HCEC 1CT (cell line): ENCODE measurements at places on chromosomes 11 and 22.

GRCh38 chr22:46678785-46679700 is 58.9 kb downstream of the GRAMD4 start:
- DNase-seq = peak; percentile 26

DNA sequence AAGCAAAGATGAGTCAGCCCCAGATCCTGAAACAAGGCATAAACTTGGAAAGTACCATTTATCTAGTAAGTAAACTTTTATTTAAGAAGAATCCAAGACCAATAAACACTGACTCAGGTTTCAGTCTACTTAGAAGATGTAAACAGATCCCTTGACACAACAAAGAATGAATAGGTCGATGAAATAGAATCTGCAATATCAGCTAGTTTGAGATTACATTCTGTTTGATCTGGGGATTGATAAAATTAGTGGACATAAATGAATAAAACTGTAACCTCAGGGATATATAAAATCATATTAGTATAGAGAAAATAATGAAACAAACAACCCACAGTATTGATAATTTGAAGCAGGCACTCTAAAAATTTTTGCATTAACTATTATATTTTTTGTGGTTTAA is 708.9 kb downstream of the FAM181B start:
- DNase-seq = no peak

- DNase-seq = no peak
Observed at GRCh38 chr11:111435046-111435698, 56.1 kb upstream of the POU2AF1 start.

DNA sequence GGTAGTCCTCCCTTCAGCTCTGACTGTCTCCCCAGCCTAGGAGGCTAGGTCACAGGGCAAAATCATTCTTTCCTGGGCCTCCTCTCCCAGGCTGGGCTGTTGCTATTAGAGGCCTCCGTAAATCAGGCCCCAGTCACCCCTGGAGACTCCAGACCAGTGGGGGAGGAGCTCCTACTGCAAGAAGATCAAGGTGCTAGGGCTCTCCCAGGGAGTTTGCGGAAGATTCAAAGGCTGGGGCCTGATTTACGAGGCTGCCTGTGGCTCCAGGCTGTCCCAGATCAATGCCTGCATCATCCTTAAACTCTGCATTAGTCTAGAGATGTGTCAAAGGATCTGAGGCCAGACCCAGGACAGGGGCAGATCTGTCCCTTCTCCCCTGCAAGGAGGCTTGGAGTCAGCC is 346.2 kb downstream of the TENM4 start:
- no peak for DNase-seq

GRCh38 chr22:27206374-27207133 is 549.2 kb downstream of the MIAT start:
- no peak for DNase-seq

DNA sequence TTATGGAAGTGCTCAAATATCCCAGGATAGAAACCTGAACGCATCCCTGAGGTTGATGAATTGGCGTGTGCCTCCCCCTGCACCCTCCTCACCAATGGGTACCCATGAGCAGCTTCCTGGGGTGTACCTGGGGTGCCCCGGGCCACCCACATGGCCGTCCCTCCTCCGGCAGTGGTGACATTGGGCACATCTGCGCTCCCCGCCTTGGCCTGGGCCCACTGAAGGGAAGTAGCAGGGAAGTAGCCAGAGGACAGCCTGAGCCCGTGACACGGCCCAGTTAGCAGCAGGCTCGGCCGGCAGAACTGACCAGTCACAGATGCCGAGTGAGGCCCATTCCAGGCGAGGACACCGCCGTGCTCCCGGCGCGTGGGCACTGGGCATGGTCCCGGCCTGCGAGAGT is 16.7 kb downstream of the MRPL23 start:
- DNase-seq = no peak

GRCh38 chr11:117579161-117579560 is 217.9 kb downstream of the DSCAML1 start:
- DNase-seq = no peak

DNA sequence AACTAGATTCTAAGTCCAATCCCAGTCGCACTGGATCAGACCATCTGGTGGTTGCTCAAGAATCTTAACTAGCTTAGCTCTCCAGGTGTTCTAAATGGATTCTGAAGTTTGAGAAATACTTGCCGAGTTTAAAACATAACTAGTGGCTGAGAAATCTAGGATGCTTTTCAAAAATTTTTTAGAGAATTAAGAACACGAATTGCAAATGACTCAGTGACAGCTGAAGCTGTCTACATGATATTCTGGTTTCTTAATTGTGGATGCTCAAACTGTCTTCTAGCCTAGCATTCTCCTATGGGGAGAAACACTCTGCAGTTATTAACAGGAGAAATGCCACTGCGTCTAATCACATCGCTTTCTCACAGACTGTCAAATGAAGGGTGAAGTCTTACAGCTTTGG is 20.2 kb upstream of the TP53AIP1 start:
- no peak for DNase-seq

DNA sequence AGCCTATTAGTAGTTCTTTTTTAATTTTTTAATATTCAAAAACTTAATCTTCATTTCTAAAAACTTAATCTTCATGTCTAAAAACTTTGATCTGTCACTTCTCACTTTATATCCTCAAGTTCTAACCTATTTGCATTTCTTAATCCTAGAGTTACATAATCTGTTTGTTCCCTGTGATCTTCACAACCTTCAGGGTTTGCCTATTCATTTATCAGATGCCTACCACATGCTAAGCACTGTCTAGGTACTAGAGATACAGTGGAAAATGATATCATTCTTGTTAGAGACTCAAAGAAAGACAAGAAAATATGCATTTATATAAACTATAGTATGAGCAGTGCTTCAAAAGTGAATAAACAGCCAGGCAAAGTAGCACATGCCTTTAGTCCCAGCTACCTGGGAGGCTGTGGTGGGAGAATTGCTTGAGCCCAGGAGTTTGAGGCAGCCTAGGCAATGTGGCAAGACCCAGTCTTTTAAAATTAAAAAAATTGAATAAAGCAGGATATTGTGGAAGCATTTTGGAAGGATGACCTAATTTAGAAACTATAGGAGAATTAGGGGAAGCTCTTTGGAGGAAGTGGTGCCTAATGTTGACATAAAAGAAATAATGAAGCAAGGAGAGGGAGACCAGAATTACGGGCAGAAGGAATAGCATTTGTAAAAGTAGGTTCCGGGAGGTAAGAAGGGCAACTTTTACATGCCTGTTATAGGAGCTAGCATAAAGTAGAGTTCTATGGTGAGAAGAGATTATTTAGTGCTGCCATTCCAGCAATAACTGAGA is 54.4 kb upstream of the GRK2 start:
- DNase-seq = no peak

- DNase-seq = no peak
Observed at GRCh38 chr22:45335021-45335818, 25.5 kb downstream of the FAM118A start.
